Hepatic stellate cell (primary cell): ENCODE measurements at places on chromosomes 13 and 19.

DNA sequence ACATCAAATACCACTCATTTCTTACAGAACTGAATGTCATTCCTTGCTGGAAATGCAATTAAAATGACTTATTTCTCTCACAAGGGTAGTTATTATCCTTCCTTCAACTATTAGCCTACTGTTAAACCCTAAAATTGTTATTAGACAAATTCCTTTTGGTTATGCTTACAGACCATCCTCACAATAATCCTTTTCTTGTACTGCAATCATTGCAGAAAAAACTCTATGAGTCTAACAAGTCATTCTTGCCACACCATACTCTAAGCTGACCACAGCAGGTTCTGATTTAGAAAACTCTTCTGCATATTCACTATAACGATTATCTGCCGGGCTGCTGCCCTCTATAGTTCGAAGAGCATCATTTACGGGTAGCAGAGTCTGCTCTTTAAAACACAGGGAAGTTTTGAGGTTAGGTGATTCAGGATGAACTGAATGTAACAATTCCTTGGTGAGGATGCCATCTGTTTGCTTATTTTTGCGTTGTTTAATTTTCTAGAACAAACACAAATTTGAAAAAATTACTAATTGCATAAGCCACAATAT is 38.2 kb downstream of the MTMR6 start:
- no peak for DNase-seq

- DNase-seq = no peak
Measured at GRCh38 chr19:17626456-17627015, 61.6 kb downstream of the UNC13A start.

DNA sequence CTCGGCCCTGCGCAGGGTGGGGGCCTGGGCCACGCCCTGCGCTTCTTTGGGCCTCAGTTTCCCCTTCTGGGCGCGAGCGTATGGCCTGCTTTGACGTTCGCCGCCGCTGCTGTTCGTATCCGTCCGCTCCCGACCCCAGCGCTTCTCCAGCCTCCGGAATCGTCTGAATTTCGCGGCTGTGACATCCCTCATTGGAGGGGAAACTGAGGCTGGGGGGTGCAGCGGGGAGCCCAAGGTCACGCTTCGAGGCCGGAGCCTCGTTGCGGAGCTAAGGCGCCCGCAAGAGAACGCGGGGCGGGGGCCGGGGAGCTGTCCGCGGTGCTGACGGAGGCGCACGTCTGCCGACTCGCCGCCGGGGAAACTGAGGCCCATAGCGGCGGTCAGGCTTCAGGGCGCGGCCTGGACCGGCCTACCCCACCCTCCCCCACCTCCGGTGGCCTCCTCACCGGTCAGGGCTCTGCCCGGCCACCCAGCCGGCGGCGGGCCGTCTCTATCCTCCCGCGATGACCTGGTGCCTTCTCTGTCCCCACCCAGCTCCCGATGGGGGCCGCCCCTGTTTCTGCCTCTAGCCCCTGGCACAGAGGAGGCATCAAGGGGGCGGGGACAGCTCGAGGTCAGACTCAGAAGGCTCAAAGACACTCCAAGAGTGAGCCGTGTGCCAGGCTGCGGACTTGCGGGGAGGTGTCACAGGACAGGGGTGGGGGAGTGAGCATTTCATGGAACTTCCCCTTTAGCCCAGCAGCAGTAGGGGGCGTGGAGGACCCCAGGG is 3.0 kb upstream of the APC2 start:
- DNase-seq = peak; percentile 29

- DNase-seq = no peak
Measured at GRCh38 chr13:85194482-85194881, 604.7 kb downstream of the SLITRK6 start.

DNA sequence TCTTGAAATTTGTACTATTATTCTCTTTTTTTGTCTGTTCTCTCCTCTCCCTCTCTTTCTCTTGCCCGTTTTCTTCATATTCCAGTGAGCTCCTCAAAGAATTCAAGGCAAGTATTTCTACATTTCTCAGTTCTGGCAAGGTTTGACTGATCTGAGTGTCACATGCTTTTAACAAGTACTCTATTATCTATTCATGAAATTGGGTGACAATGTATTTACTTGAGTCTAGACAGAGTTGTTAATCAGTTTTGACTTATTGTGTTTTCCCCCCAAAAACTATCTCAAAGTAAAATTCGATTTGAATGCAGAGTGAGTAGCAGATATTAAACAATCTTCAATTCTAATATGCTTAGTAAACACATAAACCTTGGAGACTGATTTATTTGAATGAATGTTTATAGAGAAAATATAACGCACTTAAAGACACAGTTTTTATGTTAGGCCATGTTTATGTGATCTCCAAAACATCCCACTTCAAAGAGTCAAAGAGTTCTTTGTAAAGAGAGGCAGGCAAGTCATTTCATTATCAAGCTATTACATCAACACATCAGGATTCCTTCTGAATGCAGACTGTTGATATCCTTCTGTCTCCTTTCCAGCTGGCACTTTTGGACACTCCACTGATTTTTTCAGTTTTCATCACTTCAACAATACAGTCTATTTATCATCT is 166.6 kb downstream of the SLITRK6 start:
- DNase-seq = no peak

GRCh38 chr13:95698047-95698749 is 21.3 kb downstream of the DNAJC3 start:
- no peak for DNase-seq

DNA sequence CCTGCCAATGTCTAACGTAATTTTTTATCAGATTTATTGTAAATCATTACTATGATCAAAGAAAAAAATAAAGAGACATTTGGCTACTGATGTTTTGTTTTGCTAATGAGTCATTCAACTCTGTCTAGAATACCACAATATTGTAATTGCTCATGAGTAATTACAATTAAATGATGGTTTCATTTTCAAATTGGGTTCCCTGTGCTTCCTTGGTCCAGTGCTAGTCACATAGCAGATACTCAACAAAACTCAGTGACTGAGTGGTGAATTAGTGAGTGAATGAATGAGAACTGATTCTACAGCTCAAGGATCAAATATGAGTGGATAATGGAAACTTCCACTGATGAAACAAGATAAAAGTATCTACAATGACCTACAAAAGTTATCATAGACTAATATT is 304.7 kb downstream of the POU4F1 start:
- DNase-seq = no peak

GRCh38 chr13:29481603-29482002 is 113.9 kb downstream of the SLC7A1 start:
- DNase-seq = no peak

- no peak for DNase-seq
Measured at GRCh38 chr13:112905619-112905989, 63.4 kb upstream of the MCF2L start.

DNA sequence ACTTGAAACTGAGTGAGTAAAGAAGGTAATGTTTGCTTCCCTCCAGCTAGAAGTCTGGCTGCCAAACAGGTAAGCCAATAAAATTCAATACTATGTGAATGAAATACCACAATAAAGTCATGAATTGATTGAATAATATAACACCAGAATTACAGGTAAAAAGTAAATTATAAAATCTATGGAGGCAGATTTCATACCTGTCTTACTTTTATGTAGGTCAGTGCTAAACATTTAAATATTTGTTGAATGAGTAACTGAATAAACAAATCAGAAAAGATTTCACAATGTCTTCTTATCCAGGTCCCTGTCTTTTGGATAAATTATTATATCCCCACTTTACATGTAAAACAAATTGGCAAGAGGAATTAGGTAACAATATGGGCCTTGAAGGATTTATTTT is 62.7 kb downstream of the MICU2 start:
- DNase-seq = no peak

DNA sequence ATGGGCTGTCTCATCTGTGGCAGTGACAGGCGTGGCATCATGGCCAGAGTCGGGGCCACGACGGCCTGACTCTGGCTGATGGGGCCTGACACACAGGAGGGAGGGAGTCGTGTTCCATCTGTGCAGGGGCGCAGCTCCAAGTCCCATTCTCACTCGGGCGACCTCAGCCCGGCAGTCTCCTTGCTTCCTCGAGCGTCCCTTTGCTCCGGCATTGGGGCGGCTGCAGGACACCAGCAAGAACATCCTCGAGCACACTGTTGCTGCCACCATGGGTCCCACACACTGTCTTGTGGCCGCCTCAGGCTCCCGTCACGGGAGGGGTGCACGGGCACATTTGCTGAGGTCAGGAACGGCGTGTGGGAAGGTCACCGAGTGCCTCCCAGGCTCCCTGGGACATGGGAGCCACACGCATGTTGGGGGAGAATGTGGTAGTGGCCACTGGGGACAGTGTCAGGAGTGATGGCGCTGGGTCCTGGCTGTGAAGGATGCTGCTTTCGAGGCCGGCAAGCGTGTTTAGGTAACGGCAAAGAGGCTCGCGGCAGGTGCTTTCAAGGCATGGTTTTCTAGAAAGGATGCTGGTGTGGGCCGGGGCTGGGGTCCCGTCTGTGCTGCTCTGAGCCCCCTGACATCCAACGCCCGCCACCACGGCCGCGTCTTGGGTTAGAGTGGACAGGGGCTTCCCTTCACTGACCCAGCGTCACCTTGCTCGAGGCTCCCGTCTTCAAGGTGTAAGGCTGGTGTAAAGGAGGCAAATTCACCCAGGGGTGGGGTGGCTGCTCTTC is 3.4 kb downstream of the IZUMO4 start:
- DNase-seq = no peak

GRCh38 chr13:24931450-24932251 is 164.3 kb upstream of the PABPC3 start:
- no peak for DNase-seq

DNA sequence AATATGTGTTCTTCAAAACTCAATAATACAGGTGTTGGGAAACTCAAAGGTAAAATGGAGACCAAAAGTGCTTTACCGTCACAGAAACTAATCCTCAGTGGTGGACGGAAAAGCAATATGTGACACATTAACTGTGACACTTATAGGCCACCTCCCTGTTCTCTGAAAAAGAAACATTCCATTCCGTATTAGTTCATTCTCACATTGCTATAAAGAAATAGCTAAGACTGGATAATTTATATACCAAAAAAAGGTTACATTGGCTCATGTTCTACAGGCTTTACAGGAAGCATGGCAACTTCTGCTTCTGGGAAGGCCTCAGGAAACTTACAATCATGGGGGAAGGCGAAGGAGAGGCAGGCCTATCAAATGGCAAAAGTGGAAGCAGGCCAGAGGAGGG is 435.3 kb upstream of the HTR2A start:
- DNase-seq = no peak

GRCh38 chr19:1230783-1231489 is 6.9 kb downstream of the CBARP start:
- no peak for DNase-seq
